GM23338 (cell line): ENCODE measurements at places on chromosomes 5 and 9. TPM values are rescaled to one million over a fixed set of nuclear protein-coding genes. Genes with fewer than 3 reads are reported as not detected.

GRCh38 chr5:81417052-81417451 lies 23.1 kb upstream of the ACOT12 start:
- DNase-seq, result no peak

PCDHA2 gene
- 2.2 and 2.4 TPM in 2 replicates for total RNA-seq

DNA sequence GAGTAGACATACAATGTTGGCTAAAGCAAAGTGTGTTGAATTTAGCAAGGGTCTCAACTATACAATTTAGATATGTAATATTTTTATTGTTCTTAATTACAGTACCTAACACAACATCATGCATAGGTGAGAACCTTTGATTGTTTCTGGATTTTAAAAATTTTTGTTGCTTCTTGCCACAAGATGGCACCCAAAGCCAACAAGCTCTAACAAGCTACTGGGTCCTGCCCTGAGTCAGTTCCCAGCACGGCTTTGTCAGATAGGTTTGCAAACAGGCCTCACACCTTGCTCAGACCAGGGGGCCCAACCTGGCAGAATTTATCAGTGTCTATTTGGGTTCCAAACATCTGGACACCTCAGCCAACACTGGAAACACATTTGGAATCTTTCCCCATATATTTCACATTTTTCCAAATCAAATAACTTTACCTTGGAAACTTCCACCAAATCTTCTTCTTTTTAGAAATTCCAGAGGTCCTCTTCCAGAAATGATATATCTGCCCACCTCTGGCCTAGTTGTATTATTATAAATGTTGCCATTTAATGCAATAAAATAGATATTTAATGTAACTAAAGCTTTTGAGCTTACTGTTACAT lies 49.5 kb upstream of the EGFLAM start:
- peak; percentile 80 for DNase-seq

- DNase-seq, result no peak
Measured at GRCh38 chr9:100698945-100699344, 121.1 kb downstream of the CAVIN4 start.

PCDH1 gene
- 155 and 183 TPM in 2 replicates for total RNA-seq

TGFBR1 gene
- total RNA-seq, result 39.5 and 40.2 TPM in 2 replicates

DNA sequence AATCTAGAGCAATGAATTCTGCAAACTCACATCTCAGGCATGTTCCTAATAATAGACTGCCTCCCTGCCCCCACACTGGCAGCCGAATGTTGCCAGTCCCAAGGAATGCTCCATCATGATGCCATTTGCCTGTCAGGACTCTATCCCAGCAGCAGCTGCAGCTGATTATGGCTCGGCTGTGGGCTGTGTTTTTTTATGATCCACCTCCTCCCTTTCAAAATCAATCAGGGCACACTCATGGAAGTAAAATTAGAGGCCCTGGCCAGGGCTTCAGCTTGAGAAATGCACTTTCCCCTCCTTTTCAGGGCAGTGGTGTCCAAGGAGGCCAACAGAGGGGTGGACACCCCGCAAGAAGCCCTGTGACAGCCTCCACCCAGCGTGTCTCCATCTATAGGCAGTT lies 176.7 kb upstream of the S1PR3 start:
- DNase-seq, result no peak

DNA sequence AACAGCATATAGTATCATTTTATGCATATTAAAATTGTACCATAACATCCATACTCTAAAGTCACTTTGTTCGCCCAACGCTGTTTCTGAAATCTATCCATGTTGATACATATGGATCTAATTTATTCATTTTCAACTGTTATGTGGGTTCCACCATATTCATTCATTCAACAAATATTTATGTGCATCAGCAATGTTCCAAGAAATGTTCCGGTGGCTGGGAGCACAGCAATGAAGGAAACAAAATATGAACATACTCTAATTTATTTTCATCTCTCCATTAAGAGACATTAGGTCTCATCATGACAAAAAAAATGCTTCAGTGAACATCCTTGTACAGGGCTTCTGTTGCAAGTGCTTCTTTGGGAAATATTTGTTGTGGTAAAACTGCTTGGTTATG lies 75.4 kb downstream of the MARCHF3 start:
- DNase-seq, result no peak

CCL21 gene
- not detected in 2 replicates for total RNA-seq
